ENCODE measurements at places on chromosomes 7 and 10. TPM values are rescaled to one million over a fixed set of nuclear protein-coding genes. Genes with fewer than 3 reads are reported as not detected.
A peak's percentile ranks its signal among the peaks of the same experiment; 100 is the strongest.

GRCh38 chr7:42694894-42695507, 216.9 kb downstream of the C7orf25 start:
- H3K27me3 ChIP-seq = no peaks in the 10 kb centered on the region
- no peak overlapping the region for H3K4me3 ChIP-seq
- no peak overlapping the region for H3K27ac ChIP-seq
- H3K4me1 ChIP-seq = no peaks in the 10 kb centered on the region
- H3K36me3 ChIP-seq = no peaks in the 10 kb centered on the region
- peak; percentile 48 for DNase-seq

DNA sequence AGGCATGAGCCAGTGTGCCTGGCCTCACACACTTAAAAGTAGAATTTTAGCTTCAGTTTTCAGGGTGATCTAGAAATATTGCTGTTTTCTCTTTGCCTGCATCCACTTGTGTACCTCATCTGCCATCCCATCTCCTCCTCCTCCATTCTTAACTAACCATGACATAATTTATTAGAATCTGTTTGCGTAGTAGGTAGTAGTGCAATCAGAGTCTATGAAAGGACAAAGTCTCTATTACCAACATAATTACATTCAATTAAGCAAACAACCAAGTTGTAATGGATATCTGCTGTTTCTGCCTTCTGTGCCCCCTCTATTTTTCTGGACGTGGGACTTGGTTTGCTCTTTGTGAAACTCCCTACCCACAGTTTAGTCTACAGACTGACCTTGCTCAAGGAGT, 72.9 kb downstream of the CDK14 start:
- no peak overlapping the region for H3K4me3 ChIP-seq
- no peaks in the 10 kb centered on the region for H3K36me3 ChIP-seq
- no peaks in the 10 kb centered on the region for H3K4me1 ChIP-seq
- H3K27me3 ChIP-seq = no peaks in the 10 kb centered on the region
- no peak for DNase-seq

DNA sequence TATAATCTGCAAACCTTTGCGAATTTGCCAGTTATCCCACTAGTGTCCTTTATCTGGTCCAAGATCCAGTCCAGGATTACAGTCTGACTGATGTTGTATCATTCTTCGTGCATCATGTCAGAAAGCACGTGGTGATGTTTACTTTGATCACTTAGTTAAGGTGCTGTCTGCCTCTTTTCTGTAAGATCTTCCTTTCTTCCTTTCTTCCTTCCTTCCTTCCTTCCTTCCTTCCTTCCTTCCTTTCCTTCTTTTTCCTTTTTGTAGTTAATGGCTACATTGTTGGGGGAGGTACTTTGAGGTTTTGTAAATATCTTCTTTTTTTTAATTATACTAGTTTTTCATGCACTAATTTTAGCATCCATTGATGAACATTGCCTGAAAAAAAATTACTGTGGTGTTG, 80.3 kb downstream of the LCOR start:
- H3K4me1 ChIP-seq = no peaks in the 10 kb centered on the region
- no peaks in the 10 kb centered on the region for H3K36me3 ChIP-seq
- no peak overlapping the region for H3K4me3 ChIP-seq
- DNase-seq = no peak
- no peak overlapping the region for H3K27ac ChIP-seq

GRCh38 chr7:18655912-18656311, 160.4 kb downstream of the HDAC9 start:
- no peak overlapping the region for H3K27ac ChIP-seq
- H3K4me1 ChIP-seq = no peaks in the 10 kb centered on the region
- no peaks in the 10 kb centered on the region for H3K36me3 ChIP-seq
- DNase-seq = no peak
- H3K27me3 ChIP-seq = no peaks in the 10 kb centered on the region
- H3K4me3 ChIP-seq = no peak overlapping the region

DNA sequence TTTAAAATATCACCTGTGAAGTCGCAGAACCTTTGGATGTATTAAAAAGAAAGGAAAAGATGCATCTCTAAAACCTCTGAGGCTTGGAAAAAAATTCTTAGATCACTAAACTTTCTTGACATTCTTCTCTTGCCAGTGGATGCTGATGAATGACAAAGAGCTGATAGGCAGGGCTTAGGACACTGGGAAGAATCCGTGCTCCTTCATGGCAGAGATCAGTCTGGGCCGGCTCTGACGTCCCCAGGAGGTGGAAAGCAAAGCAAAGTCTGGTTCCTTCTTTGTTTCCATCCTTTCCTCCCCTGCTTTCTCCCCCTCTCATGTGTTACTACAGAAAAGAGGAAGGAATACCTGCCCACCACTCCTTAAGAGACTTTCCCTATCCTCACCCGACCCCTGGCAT, 161.9 kb downstream of the PRKCQ start:
- no peaks in the 10 kb centered on the region for H3K27me3 ChIP-seq
- H3K4me3 ChIP-seq = no peak overlapping the region
- DNase-seq = no peak
- H3K36me3 ChIP-seq = no peaks in the 10 kb centered on the region
- H3K27ac ChIP-seq = no peak overlapping the region

DNA sequence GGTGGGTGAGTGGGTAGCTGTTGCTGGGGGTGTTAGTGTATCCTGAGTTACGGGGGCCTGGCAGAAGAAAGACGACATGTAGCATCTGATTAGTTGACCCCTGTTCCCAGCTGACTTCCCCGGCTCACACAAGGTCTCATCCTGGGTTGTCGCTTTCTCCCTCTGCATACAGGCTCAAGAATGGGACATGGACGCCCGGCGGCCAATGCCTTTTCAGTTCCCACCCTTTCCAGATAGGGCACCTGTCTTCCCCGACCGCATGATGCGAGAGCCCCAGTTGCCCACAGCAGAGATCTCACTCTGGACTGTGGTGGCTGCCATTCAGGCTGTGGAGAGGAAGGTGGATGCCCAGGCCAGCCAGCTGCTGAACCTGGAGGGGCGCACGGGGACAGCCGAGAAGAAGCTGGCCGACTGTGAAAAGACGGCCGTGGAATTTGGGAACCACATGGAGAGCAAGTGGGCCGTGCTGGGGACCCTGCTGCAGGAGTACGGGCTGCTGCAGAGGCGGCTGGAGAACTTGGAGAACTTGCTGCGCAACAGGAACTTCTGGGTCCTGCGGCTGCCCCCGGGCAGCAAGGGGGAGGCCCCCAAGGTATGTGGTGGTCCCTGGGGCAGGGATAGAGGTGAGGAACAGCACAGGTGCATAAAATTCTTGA, 2.9 kb downstream of the ZNF282 start:
- H3K36me3 ChIP-seq = peaks cover 20% of the 10 kb centered on the region
- no peak overlapping the region for H3K27ac ChIP-seq
- DNase-seq = no peak
- H3K4me3 ChIP-seq = no peak overlapping the region
- peaks cover 12% of the 10 kb centered on the region for H3K4me1 ChIP-seq
- no peaks in the 10 kb centered on the region for H3K27me3 ChIP-seq

GRCh38 chr7:114648680-114649079, 234.1 kb downstream of the FOXP2 start:
- H3K36me3 ChIP-seq = no peaks in the 10 kb centered on the region
- H3K4me1 ChIP-seq = no peaks in the 10 kb centered on the region
- H3K4me3 ChIP-seq = no peak overlapping the region

DNA sequence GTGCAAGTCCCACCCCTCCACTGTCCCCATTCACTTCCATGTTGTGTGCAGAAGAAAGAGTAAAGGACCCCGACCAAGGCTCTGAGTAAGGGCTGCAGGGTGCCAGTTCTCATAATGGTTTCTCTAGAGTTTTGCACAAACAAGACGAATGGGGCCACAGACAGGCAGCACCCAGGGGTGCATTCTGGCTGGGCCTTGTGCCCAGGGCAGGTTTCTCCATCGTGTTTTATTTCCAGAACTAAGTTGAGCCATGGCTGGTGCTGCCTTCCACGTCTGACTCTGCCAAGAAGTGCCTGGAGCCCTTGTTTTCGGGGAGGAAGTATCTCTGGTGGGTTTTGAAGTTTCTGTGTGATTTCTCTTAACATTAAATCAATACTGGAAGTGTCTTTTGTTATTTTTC, 95.0 kb upstream of the SDK1 start:
- no peak overlapping the region for H3K27ac ChIP-seq
- no peaks in the 10 kb centered on the region for H3K36me3 ChIP-seq

- H3K4me3 ChIP-seq = no peak overlapping the region
- no peaks in the 10 kb centered on the region for H3K36me3 ChIP-seq
- H3K27ac ChIP-seq = no peak overlapping the region
These were observed 24.8 kb downstream of the NPTX2 start for GRCh38 chr7:98641646-98642500.

GRCh38 chr10:35501923-35502322, 103.2 kb upstream of the GJD4 start:
- H3K36me3 ChIP-seq = no peaks in the 10 kb centered on the region
- H3K4me3 ChIP-seq = no peak overlapping the region
- H3K27me3 ChIP-seq = no peaks in the 10 kb centered on the region
- DNase-seq = no peak
- no peaks in the 10 kb centered on the region for H3K4me1 ChIP-seq

- H3K27ac ChIP-seq = no peak overlapping the region
- no peaks in the 10 kb centered on the region for H3K4me1 ChIP-seq
- DNase-seq = no peak
These were observed 77.3 kb downstream of the LRRN3 start for GRCh38 chr7:111168182-111168581.

DNA sequence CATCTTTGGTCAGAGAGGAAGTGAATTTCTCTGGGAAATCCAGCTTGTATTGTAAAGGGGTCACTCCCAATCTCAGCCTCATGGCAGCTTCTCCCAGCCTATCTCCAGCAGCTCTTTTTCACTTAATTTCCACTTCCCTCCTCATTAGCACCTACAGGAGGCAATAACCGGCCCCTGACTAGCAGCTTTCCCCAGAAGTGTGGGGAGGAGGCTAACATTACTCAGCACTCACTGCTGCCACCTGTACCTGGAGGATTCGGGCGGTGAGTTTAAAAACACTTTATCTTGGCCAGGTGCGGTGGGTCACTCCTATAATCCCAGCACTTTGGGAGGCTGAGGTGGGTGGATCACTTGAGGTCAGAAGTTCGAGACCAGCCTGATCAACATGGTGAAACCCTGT, 3.8 kb downstream of the NODAL start:
- H3K4me1 ChIP-seq = no peaks in the 10 kb centered on the region
- H3K36me3 ChIP-seq = no peaks in the 10 kb centered on the region
- no peak overlapping the region for H3K27ac ChIP-seq
- no peak for DNase-seq
- no peak overlapping the region for H3K4me3 ChIP-seq

DNA sequence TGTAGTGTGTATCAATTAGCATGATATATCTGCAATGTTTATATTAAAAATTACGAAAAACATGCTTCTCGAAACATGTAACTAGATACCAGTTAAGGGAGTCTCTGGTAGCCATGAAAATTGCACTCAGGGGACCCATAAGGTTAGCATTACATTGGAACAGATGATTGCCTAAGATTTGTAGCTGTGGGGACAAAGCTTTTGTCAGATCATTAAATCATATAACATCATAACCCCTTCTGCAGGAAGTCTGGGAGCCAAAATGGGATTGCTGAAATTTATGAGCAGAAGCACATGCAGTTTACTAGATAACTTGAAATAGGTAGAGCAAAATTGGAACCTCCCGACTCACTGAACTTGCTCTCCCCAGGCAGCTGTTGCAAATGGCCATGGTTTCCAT, 235.0 kb upstream of the IGFBP3 start:
- no peaks in the 10 kb centered on the region for H3K36me3 ChIP-seq
- H3K27ac ChIP-seq = no peak overlapping the region
- no peaks in the 10 kb centered on the region for H3K4me1 ChIP-seq
- no peak for DNase-seq

DNA sequence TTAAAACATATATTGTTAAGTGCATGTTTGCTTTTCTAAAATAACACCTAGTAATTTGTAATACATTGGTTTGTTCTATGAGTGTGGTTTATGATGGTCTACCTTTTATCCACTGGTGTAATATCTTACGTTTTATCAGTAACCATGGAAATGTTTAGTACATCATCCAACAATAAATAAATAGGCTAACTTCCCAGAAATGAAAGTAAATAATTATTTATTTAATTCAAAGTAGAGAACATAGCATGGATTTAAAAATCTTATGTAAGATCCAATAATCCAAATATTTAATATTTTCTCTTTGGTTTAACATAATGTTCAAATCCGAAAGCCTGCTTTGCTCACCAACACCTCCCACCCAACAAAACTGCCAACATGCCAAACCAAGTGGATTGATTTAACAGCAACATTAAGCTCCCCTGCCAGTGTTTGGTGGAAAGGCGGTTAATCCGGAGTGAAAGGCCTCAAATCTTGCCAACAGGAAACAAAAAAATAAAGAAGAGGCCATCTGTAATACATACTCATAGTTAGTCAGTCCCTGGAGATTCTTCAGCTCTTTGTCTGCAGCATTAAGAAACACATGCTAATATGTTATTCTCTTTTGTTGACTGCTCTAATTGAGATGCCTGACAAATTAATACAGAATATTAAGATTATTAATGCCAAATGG, 897.8 kb downstream of the CNTNAP2 start:
- H3K36me3 ChIP-seq = no peaks in the 10 kb centered on the region
- no peaks in the 10 kb centered on the region for H3K4me1 ChIP-seq
- no peak overlapping the region for H3K4me3 ChIP-seq
- H3K27me3 ChIP-seq = no peaks in the 10 kb centered on the region
- DNase-seq = no peak

DNA sequence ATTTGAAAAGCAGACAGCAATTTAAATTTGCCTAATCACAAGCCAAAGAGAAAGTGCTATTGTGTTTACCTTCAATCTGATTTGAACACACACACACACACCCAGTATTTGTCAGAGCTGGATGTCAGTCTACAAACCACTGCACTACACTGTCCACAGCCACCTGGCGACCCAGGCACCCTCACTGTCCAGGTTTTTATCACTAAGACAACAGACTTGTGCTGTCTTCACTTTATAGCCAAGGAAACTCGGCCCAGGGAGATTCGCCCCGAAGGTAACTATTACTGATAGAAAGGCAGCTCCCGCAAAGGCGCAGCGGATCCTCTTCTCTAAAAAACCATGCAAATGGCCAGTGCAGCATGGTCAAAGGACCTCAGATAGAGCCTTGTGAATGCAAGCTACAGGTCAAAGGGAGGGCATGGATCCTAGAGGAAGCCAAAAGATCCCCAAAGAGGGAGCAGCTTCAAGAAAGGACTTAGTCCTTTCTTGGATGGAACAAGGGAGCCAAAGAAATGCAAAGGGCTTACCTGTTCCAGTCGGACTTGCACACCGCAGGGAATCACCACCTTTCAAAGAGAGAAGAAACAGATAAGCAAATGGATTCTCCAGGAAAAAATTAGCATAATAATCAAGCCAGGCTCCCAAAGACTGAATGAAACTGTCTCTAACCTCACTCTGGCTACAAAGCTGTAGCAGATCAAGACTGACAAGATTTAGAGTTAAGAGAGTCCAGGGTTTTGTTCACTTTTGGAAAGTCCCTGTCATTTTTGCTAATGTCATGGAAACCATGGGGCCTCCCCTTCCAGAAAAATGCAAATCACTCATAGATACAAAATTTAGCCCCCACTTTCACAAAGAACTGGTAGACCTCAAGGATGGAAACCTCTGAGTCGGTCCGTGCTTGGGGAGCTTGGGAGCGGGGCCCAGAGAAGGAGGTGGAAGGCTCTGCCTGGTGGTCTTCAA, 101.1 kb downstream of the TNS3 start:
- no peaks in the 10 kb centered on the region for H3K27me3 ChIP-seq
- DNase-seq = peak; percentile 42
- H3K27ac ChIP-seq = no peak overlapping the region

Gene MKLN1
- total RNA-seq = 53.1 TPM

Gene POLR2J2
- 0.18 TPM for total RNA-seq

Gene SPAM1
- total RNA-seq = not detected

Gene PSD
- total RNA-seq = 1.0 TPM

Gene ARHGAP21
- total RNA-seq = 42.3 TPM

Gene RET
- 3.6 TPM for total RNA-seq

Gene DIP2C
- 41.8 TPM for total RNA-seq

Gene OPALIN
- total RNA-seq = 0.17 TPM

Gene ZNF107
- total RNA-seq = 9.0 TPM

Gene TDRD1
- 16.0 TPM for total RNA-seq

Gene AKR1C8
- total RNA-seq = not detected

Gene AP3M1
- 34.9 TPM for total RNA-seq

Gene POU6F2
- total RNA-seq = 2.4 TPM
